Aorta (tissue), 5 donors: ENCODE measurements at places on chromosomes 3 and 15. TPM values are rescaled to one million over a fixed set of nuclear protein-coding genes. Genes with fewer than 3 reads are reported as not detected.

The LMAN1L gene
- 0.30 TPM for total RNA-seq

The SI gene
- not detected for total RNA-seq

GRCh38 chr15:33314069-33314468 is 3.3 kb downstream of the RYR3 start:
- no peak overlapping the region for H3K4me3 ChIP-seq
- H3K27me3 ChIP-seq: no peaks in the 10 kb centered on the region
- no peak for DNase-seq
- no peak overlapping the region for H3K27ac ChIP-seq

GRCh38 chr15:70376929-70377691 is 279.4 kb upstream of the TLE3 start:
- H3K36me3 ChIP-seq: no peaks in the 10 kb centered on the region
- H3K4me3 ChIP-seq: no peak overlapping the region
- no peaks in the 10 kb centered on the region for H3K4me1 ChIP-seq
- DNase-seq: peak; percentile 83
- no peak overlapping the region for H3K27ac ChIP-seq

DNA sequence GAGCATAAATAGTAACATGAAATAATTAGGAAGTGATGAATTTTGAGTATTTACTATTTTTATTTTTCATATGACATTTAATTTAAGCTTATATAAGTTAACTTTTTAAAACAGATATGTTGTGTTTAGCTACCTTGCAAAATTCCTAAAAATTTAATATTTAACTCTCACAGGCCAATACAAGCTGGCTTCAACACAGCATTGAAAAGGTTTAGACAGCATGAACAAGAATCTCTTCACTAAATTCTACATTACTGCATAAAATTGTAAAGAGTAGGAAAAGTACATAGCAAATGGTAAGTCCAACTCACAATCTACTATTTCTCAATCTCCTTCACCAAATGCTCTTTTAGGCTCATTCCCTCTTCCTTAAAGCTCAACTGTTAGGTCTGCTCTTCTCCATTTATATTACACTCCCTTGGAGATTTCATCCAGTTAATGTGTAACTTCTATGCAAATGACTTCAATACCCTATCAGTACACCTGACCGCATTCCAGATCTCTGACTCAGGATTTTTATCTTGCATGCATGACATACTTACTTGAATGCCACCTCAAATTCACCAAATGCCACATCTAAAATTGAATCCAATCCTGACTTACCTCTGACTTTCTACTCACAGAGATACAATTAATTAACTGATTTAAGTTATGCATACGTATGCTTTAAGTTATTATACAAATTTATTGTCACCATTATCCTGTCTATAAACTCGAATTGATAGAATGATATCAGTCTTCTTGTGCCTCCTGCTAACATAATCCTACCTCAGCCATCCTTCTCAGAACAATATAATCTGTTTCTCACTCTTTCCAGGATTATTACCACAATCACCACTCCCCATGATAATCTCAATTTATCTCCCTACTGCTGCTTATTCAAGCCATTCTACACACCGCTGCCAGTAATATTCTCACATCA is 127.0 kb downstream of the STAG1 start:
- H3K4me3 ChIP-seq: no peak overlapping the region
- no peak overlapping the region for H3K27ac ChIP-seq
- DNase-seq: no peak
- H3K36me3 ChIP-seq: no peaks in the 10 kb centered on the region
- H3K27me3 ChIP-seq: no peaks in the 10 kb centered on the region

DNA sequence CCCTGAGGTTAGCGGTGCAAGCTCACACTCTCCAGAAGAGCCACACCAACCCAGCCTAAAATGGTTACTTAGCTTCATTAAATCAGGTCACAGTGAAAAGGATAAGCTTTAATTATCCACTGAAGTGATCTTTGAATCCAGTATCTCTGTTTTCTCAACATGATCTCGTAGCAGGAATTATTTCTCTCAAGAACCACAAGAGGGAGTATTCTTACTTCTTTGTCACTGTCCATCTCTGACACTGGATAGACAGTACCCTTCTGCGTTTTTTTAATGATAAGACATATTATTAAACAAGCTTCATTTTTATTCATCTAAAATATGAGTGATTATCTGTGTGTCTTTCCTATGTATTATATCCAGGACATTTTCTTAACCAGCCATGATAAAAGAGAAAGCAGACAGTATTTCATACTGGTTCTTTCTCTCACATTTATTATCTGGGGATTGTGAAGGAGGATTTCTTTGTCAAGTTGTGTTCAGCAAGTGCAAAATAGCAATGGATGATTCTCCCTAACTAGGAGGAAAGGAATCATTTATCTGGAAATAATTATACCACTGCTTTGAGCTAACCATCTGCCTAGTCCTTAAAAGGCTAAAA is 105.4 kb upstream of the CCDC54 start:
- H3K27ac ChIP-seq: no peak overlapping the region
- H3K4me1 ChIP-seq: no peaks in the 10 kb centered on the region
- no peak for DNase-seq
- H3K4me3 ChIP-seq: no peak overlapping the region

The KY gene
- total RNA-seq: 1.2 TPM

- no peak for DNase-seq
- H3K27ac ChIP-seq: no peak overlapping the region
- H3K27me3 ChIP-seq: no peaks in the 10 kb centered on the region
- no peaks in the 10 kb centered on the region for H3K4me1 ChIP-seq
- H3K36me3 ChIP-seq: no peaks in the 10 kb centered on the region
- no peak overlapping the region for H3K4me3 ChIP-seq
Observed at GRCh38 chr15:31280046-31280830, 46.4 kb upstream of the KLF13 start.

The NR1I2 gene
- total RNA-seq: 0.12 TPM

GRCh38 chr15:67018026-67018425 is 47.4 kb upstream of the SMAD3 start:
- H3K36me3 ChIP-seq: no peaks in the 10 kb centered on the region
- no peak overlapping the region for H3K4me3 ChIP-seq
- DNase-seq: no peak
- no peaks in the 10 kb centered on the region for H3K27me3 ChIP-seq

DNA sequence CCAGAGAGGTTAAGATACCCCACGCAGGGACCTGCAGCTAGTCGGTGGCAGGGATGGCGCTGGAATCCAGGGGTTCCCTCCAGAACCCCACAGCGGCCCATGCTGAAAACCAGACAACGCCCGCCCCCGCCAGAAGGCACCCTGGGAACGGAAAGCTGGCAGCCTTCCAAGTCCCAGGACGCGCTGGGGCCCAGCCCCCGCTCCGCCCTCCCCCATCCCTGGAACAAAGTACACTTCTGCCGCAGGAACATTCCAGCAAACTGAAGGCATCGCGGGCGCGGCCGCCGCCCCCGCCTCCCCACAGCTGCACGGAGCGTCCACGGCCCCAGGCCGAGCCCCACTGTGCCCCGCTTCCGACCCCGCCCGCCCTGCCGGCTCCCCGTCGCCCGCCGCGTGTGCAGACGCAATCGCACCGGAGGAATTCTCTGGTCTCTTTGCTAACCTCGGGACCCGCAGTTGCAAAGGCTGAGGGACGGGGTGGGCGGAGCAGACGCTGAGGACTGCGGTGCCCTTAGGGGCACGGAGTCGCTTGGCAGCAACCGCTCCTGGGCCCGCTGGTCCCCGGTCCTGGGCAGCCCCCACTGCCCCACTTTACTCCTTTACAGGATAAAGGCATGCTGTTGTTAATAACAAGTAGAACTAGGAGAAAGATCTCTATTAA is 44.8 kb upstream of the RNU6-1 start:
- peak overlapping the region; percentile 28 for H3K4me3 ChIP-seq
- no peaks in the 10 kb centered on the region for H3K4me1 ChIP-seq
- no peaks in the 10 kb centered on the region for H3K36me3 ChIP-seq
- no peaks in the 10 kb centered on the region for H3K27me3 ChIP-seq

DNA sequence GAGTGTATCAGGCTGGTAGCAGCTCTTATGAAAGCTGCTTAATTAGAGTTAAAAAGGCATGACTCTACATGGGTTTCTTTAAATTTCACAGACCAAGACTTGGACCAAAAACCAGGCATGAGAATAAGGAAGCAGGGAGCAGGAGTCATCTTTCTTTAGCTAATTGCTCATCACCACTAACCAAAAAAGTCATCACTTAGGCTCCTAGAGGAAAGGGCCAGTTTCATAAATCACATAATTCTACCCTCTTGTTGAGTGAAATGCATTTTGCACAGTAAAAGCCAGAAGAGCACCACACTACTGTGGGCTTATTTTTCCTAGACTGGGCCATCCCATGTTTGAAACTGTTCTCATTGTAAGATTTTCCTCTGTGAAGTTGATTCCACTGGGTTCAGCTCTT is 175.6 kb downstream of the GREM1 start:
- H3K4me1 ChIP-seq: no peaks in the 10 kb centered on the region
- H3K36me3 ChIP-seq: no peaks in the 10 kb centered on the region
- H3K27me3 ChIP-seq: no peaks in the 10 kb centered on the region
- H3K27ac ChIP-seq: no peak overlapping the region

DNA sequence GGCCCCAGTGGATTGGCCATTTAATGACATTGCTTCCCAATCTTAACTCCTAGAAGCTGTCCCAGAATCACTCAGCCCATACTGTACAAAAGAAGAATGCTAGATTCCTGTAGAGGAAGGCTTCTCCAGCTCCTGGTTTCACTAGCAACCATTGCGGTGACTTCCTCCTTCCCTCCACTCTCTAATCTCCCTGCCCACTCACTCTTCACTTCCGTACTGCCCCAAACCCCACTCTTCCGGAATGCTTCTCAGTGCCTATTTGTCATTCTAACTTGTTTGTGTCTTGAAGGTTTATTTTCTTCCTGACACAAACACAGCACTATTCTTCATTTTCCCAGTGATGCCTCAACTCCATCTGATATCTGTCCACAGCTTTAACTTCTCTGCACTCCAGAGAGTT is 97.1 kb upstream of the SPATA16 start:
- DNase-seq: no peak
- no peaks in the 10 kb centered on the region for H3K27me3 ChIP-seq
- H3K4me3 ChIP-seq: no peak overlapping the region
- no peaks in the 10 kb centered on the region for H3K4me1 ChIP-seq
- H3K36me3 ChIP-seq: no peaks in the 10 kb centered on the region

DNA sequence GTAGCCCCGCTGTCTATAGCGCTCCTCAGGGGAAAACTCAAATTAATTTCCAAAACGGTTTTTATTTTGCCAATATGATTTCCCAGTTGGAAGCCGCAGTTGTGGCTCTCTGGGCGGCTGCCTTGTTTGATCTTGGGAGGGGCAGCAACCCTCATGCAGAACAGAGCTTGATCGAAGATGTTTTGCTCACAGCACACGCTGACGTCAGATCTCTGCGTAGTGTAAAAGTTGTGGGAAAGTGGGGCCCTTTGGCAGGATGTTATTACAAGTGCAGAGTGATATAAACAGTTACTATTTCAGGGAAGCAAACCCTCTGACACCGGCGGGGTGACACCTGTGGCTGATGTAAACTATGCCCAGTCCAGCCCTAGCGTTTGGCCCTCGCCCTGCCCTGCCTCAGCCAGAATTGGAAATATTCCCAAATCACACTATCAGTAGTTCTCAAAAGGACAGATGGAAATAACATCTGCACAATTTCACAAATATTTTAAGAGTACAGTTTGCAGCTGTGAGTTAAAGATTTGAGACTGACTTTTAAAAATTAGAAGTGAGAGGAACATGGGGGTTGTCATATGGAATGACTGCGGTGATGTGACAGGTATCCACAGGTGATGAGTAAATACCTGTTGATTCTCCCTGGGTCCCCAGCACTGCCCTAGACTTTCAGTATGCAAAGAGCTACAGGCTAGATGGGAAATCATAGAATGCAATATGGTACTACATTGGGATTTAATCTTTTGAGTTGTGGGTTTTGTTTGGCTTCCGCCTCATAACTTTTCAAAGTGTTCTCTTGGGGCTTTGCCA is 1.7 kb downstream of the SYNM start:
- no peaks in the 10 kb centered on the region for H3K36me3 ChIP-seq
- H3K4me1 ChIP-seq: peaks cover 3% of the 10 kb centered on the region
- peak overlapping the region; percentile 6 for H3K27ac ChIP-seq
- H3K4me3 ChIP-seq: peak overlapping the region; percentile 42
- DNase-seq: no peak
- no peaks in the 10 kb centered on the region for H3K27me3 ChIP-seq

DNA sequence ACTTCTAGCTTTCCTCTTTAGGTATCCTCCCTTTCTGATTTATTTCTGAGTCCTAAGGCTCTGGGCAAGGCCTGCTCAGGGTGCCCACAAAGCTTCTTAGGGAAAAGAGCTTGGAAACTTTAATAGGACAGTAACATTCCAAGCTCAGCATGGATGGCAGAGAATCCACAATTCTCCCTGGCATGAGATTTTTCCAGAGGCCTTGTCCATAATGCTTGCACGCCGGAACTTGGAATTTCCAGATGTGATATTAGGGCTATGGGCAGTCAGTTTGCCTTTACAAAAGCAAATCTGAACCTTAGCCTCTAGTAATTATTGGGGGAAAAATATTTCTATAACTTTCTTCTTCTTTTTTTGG is 139.0 kb upstream of the RBMS3 start:
- no peaks in the 10 kb centered on the region for H3K27me3 ChIP-seq
- H3K36me3 ChIP-seq: no peaks in the 10 kb centered on the region
- DNase-seq: no peak
- no peak overlapping the region for H3K27ac ChIP-seq
- H3K4me3 ChIP-seq: no peak overlapping the region

The EIF4G1 gene
- 234 TPM for total RNA-seq

DNA sequence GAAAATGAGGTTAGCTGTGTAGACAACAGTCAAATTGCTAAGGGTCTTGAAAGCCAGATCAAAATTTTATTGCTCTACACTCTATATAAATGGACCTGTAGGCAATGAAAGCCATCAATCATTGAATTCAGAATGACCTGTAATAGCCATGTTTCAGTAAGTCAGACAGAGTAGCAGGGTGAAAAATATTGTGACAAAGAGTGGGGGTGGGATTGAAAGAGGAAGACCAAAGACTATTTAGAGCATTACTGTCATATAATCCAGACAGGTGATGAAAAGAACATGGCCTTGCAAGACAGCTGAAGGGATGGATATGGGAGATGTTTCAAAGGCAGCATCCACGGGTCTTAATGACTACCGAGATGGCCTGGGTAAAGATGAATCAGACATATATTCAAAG is 22.2 kb downstream of the IFT57 start:
- no peaks in the 10 kb centered on the region for H3K36me3 ChIP-seq
- no peaks in the 10 kb centered on the region for H3K4me1 ChIP-seq
- no peak overlapping the region for H3K27ac ChIP-seq
- H3K27me3 ChIP-seq: no peaks in the 10 kb centered on the region
- no peak overlapping the region for H3K4me3 ChIP-seq

The PAQR9 gene
- not detected for total RNA-seq

GRCh38 chr15:88776646-88777045 is 26.6 kb upstream of the ACAN start:
- no peak overlapping the region for H3K27ac ChIP-seq
- peaks cover 2% of the 10 kb centered on the region for H3K27me3 ChIP-seq
- no peaks in the 10 kb centered on the region for H3K4me1 ChIP-seq

The IMPG2 gene
- total RNA-seq: 0.63 TPM

GRCh38 chr3:94336046-94336753 is 273.3 kb downstream of the NSUN3 start:
- no peaks in the 10 kb centered on the region for H3K36me3 ChIP-seq
- no peak overlapping the region for H3K4me3 ChIP-seq
- no peaks in the 10 kb centered on the region for H3K27me3 ChIP-seq
- no peak for DNase-seq

The TEX55 gene
- total RNA-seq: not detected

GRCh38 chr15:60932051-60932915 is 296.8 kb downstream of the RORA start:
- H3K27me3 ChIP-seq: peaks cover 1% of the 10 kb centered on the region
- peaks cover 2% of the 10 kb centered on the region for H3K4me1 ChIP-seq
- no peaks in the 10 kb centered on the region for H3K36me3 ChIP-seq
- DNase-seq: peak; percentile 77
- H3K27ac ChIP-seq: no peak overlapping the region
- no peak overlapping the region for H3K4me3 ChIP-seq
